Stimulated activated CD4-positive, alpha-beta T cell treated with anti-CD3 and anti-CD28 coated beads, Interleukin-12 subunit alpha, Interleukin-12 subunit beta, amount 100 ng/mL, for 24 hours (primary cell): ENCODE measurements at places on chromosomes 1 and 21.

- no peak for DNase-seq
Measured at GRCh38 chr1:220878191-220879075, 810 bp upstream of the HLX start.

DNA sequence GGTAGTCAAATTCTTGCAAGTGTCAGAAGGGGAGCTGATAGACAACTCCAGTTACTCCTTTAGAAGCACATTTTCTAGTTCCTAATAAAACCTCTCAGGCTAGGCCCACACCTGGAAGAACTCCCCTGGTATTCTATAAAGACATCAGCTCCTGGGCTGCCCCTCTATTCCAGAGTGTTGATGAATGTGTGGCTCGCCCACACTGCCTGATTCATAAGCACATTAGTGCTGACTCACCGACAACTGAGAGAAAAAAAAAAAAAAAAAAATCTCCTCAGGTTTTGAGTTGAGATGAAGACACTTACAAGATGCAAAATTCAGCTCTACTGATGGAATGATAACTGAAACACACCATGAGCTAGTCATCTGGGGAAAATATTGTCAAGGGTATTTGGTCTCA, 188.1 kb downstream of the TNR start:
- DNase-seq: no peak

GRCh38 chr1:203511930-203512329, 18.0 kb downstream of the OPTC start:
- DNase-seq: no peak

- no peak for DNase-seq
Measured at GRCh38 chr1:93758842-93759515, 77.3 kb upstream of the BCAR3 start.

DNA sequence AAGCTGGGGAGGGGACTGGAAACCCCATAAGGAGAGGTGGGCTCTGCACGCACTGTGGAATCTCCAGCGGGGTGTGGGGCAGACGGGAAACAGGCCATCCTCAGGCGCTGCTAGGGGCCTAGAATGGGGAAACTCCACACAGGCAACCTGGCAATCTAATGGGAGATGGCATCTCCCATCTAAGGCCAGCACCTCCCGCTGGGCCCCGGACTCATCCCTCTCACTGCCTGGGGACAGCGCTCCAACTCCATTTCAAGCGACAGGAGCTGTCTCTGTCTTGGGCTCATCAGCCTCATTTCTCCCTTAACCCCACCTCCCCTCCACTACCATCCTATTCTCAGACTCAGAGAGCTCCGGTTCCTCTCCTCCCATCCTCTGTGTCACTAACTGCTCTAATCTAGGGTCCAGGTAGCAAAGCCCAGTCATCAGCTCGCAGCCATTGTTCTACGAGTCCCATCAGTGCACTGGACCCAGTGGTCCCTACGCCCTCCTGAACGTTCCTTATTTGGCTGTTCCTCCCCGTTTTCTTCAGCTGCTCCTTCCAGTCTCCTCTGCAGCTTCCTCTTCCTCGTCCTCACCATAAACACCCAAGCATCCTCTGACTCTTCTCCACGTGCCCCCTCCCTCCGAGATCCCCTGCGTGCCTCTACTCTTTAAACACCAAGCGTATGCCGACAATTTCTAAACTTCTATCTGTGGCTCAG, 93.4 kb upstream of the CASZ1 start:
- no peak for DNase-seq

DNA sequence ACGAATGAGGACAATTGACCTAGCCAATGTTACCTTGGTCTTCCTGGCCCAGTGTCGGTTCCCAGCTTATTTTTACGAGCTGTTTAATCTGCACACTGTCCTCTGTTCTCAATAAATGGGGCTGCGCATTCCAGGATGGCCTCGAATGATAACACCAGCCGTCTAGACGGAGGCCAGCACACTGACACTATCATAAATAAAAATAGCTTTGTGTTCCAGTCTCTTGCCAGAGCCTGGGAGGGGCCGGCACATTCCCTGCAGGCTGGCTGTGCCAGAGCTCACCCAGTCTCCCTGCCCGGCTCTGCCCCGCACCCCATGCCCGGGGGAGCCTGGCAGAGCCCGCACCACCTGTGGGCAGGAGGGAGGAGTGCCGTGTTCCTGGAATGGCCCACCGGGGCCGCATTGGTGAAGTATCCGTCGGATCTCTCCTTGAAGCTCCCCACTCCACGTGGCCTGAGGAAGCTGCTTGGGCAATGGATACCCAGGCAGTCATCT, 92.1 kb downstream of the SPSB1 start:
- no peak for DNase-seq

DNA sequence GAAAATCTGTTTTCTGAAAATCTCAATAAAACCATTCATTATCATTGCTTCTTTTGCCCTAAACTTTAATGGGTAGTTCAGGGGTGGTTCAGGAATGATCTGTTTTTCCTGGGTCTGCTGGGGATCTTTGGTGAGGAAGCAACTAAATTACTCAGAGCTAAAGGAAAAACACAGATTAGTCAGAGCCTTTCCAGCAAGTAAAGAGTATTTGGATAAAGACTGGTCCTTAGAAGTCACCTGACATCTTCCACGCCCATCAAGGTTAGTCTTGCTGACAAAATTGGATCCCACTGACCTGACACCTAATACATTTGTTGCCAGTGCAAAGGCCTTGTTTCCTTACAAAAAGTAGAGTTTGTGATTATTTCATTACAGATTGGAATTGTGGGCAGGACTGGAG, 24.2 kb downstream of the HSPA13 start:
- no peak for DNase-seq

GRCh38 chr1:14983277-14983676, 170.3 kb upstream of the TMEM51 start:
- no peak for DNase-seq

DNA sequence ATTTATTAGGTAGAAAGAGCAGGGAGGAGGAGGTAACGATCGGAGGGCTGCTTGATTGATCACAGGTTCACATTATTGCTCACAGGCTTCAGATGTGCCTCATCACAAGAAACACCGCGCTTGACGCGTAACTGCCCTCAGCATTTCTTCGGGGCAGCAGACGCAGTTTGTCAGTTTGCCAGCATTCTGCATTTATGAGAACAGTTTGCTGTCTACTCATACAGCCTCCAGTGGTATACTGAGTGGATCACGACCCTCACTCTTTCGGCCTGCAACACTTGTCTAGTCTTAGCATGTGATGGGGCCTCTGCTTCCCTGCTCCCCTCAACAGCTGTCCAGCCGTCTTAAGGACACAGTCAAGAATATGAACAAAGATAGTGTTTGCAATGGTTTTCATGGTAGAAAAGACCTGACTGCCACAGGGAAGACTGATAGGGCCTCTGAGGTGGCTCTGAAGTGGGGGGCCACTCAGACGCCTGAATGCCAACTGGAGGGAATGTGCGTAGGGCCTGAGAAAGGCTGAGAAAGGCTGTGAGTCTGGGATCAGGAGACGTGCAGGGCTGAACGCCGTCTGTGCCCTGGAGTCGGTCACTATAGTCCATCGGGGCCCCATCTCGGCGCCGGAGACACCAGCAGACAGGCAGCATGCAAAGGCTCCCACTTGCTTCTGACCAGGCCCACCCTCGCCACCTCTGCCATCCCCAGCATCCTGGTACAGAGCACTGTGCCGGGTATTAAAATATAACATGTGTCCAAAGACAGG, 45.0 kb downstream of the UBE2G2 start:
- DNase-seq: no peak

DNA sequence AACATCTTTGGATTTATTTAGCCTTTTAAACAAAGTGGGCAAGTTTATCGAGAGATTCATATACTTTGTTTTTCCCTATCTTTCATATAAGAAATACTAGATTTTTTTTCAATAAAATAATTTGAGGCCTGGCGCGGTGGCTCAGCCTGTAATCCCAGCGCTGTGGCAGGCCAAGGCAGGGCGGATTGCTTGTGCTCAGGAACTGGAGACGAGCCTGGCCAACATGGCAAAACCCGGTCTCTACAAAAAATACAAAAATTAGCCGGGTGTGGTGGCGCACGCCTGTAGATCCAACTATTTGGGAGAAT, 1.6 kb upstream of the CDC14A start:
- no peak for DNase-seq

DNA sequence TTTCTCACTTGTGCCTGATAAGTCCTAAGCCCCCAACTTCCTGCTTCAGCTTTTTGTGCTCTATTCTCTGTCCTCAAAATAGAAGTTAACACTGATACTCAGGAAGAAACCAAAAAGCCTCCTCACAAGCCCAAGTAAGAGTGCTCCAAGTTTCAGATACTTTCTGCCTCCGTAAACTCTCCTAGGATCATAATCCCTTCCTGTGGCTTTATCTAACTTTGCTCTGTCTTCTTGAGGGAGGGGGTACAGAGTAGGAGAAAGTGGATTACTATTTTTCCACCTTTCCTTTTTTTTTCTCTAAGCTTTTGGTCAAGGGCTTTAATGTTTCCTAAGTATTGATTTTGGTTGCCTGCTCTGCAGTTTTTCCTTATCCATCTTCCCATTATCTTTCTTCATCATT, 54.6 kb downstream of the DPH5 start:
- DNase-seq: no peak

DNA sequence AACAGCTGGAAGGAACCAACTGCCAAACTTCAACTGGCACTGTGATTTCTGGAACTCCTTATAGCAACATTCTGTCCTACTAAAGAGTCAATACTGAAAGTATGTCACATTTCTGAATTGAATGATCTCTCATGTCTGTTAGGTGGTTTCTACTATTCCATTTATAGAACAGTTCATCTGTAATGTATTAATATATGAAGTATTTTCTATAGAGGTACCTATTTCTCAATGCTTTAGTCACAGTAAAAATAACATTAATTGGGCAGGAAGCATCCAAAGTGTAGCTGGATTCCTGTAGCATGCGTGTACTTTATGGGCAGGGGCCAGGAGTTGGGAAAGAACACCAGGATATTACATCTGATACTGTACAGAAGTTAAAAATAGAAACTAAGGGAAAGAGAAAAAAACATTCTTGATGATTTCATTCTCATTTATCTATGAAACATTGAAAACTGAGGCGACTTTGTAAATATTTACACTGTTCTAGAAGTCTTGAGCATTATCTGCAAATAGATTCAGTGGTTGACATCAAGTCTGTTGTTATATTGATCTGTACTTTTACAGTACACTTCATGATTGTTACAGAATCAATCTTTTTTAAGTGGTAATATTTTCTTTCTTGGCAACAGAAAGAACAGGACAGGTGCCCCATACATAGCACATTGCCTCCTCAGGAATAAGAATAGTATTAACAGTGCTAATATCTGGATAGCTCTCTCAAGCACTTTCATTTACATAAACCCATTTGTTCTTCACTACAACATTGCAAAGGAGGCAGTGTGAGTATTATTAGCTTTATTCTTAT, 6.2 kb upstream of the ZNF281 start:
- DNase-seq: no peak

GRCh38 chr1:243917863-243918565, 68.0 kb upstream of the AKT3 start:
- no peak for DNase-seq

GRCh38 chr1:224217655-224218623, 34.9 kb downstream of the DEGS1 start:
- DNase-seq: no peak

GRCh38 chr1:155166051-155166470, 7.0 kb downstream of the KRTCAP2 start:
- DNase-seq: no peak

DNA sequence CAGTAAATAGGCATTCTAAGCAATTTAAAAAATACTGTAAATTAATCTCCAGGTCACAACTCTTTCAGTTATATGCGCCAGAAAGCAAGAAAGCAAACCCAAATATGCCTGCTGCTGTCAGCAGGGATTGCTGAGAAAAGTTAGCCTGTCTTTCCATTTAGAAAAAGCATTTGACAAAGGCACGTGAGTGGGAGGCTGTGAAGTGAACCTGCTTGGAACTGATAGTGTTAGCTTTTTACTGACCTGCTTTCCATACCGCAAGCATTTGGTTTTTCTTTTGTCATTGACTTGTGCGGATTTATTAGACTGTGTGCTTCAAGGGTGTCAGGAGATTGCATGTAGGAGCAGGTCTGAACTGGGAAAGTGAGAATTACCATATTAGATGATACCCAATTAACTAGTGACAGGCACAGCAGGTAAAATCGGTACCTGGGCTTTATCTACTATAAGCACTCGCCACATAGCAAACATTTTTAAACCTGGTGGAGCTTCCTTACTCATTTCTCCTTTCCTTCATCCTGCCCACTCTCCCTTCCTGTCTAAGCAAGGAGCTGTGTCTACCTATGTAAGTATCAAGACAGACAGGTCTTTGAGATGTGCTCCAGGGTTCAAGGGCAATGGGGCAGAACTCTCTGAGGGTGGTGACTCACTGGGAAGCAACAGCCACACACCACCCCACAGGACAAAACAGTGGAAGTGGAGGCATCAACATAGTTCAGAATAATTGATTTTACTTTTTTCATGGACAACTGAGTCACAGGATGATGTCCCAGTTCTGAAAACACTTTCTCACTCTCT, 323.9 kb downstream of the DISC1 start:
- DNase-seq: no peak

DNA sequence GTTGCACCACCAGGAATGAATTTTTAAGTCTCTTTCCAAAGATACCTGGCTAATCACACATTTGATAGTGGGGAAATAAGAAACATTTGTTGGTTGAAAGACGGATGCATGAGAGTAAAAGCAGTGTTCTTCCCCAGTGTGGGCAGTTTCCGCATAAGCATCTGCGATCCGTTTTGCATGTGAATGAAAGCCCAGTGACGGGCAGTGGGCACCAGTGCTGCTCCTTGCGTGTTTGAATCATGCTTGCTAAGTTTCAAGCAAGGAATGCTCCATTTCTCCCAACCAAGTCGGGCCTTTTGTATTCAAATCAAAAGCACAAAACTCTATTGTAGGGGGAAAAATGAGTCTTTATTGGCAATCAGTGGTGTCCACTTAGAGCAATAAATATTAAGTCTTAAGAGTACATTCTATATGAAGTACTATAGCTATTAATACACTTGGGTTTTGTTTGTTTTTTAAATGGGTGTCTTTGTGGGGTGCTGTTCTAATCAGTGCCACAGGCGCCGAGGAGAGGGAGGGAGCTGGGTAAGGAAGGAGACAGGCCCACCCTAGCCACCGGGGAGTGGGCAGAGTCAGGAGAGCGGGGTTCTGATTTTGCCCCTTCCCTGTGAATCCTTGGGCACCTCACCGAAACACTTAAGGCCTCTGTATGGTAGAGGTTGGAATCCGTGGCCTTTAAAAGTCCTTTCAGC, 750 bp upstream of the PTGFRN start:
- DNase-seq: no peak

- DNase-seq: no peak
Measured at GRCh38 chr1:27878039-27878438, 5.7 kb downstream of the THEMIS2 start.

DNA sequence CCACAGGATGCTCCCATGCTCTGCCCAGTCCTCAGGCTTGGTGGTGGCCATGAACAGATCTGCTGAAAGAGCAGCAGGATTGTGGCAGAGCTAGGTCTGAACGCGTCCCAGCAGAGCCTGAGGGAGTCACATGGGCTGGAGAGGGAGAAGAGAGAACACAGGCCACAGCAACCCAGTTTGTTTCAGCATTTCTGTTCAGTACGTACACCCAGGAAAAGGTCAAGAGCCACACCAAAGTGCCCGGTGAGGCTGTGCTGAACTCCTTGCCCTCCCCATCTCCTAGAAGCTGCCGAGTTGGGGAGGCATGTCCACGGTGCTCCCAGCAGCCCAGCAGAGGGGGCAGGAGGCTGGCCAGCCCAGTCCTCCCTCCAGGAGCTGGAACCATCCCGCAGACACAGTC, 5.5 kb downstream of the PKP1 start:
- no peak for DNase-seq

- DNase-seq: no peak
Measured at GRCh38 chr1:25744140-25744581, 55.8 kb upstream of the SELENON start.

- no peak for DNase-seq
Measured at GRCh38 chr1:65467536-65467935, 47.1 kb downstream of the LEPR start.

GRCh38 chr1:165415068-165415467, 29.9 kb downstream of the RXRG start:
- no peak for DNase-seq
